Stimulated activated CD8-positive, alpha-beta memory T cell treated with anti-CD3 and anti-CD28 coated beads, Interleukin-2, amount 100 ng/mL, for 48 hours (primary cell): ENCODE measurements at places on chromosomes 4 and X.
A peak's percentile ranks its signal among the peaks of the same experiment; 100 is the strongest.

GRCh38 chrX:123088331-123088730, 95.7 kb upstream of the GRIA3 start:
- no peak for DNase-seq

DNA sequence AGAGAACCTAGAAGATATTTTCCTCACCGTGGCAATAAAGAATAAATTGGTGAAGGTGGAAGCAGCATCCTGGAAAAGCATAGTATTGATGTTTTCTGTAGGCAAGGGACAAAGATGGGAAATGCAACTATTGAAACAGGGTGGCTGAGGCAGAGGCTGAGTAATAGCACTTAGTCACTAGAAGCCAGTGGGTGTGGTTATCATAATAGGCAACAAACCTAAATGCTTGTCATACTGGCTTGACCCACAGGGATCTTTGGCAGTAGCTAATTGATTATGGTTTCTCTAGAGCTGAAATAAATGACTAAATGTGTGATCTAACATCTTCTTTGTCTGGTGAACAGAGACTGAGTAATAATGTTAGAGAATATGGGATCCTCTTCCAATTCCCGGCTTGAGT, 353.6 kb upstream of the RPS6KA3 start:
- no peak for DNase-seq

- no peak for DNase-seq
Measured at GRCh38 chr4:38566806-38567398, 97.1 kb upstream of the KLF3 start.

- no peak for DNase-seq
Measured at GRCh38 chrX:54447461-54447860, 7.3 kb downstream of the TSR2 start.

DNA sequence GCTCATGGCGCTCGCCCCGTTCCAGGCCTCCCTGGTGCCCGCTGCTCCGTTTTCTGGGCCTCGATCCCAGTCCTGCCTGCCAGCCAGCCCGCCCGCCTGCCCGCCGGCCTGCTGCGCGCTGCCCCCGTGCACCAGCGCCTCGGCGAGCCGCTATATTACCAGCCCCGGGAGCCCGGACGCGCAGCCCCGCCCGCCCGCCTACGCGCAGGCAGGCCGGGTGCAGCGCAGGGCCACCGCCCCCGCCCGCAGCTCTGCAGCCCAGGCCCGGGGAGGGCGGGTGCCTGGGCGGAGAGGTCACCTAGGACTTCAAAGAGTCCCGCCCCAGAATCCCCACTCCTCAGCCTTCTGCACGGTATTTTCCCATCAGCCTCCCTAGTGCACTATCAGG, at the start of gene MAOB:
Gene MAOB, minus strand, starts transcription at position 157 of the 388 bp plus-strand sequence. Its CDS starts 151 bp downstream, at position 6.
- DNase-seq = peak; percentile 4

DNA sequence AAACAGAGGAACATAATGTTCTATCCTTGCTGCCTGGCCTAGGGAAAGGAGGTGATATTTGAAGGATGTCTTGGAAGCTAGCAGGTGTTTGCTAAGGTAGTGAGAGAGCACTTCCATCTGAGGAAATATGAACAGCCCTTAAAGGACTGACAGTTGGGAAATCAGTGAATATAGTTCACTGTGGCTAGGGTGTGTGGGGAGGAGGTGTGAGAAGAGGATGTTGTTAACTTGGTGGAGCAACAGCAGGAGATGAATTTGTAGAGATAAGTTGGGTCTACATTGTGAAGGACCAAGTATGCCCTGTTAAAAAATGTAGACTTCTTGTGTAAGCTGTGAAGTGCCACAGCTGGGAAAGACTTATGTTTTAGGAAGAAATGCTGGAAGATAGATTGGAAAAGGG, 25.5 kb downstream of the TBC1D19 start:
- no peak for DNase-seq
